ENCODE measurements at places on chromosomes 4 and X.
A peak's percentile ranks its signal among the peaks of the same experiment; 100 is the strongest.

DNA sequence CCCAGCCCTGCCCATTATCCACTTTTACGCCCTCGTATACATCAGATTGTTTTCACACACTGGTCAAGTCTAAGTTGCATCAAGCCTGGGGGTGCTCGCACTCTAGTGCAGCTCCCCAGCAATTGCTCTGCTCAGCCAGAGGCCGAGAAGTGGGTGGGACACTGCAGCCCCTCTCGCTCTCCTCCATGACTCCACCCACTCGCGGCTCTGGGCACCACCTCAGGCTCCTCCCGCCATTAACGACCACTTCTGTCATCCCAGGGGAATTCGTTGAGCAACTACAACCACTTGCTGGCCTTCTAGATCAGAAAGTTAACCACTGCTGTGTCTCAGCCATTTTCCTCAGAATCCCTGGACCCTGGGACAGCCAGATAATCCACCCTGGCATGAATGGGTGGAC lies 53.6 kb downstream of the ETNPPL start:
- DNase-seq, result no peak

- no peak for DNase-seq
Measured at GRCh38 chr4:39023059-39023458, 9.2 kb downstream of the TMEM156 start.

DNA sequence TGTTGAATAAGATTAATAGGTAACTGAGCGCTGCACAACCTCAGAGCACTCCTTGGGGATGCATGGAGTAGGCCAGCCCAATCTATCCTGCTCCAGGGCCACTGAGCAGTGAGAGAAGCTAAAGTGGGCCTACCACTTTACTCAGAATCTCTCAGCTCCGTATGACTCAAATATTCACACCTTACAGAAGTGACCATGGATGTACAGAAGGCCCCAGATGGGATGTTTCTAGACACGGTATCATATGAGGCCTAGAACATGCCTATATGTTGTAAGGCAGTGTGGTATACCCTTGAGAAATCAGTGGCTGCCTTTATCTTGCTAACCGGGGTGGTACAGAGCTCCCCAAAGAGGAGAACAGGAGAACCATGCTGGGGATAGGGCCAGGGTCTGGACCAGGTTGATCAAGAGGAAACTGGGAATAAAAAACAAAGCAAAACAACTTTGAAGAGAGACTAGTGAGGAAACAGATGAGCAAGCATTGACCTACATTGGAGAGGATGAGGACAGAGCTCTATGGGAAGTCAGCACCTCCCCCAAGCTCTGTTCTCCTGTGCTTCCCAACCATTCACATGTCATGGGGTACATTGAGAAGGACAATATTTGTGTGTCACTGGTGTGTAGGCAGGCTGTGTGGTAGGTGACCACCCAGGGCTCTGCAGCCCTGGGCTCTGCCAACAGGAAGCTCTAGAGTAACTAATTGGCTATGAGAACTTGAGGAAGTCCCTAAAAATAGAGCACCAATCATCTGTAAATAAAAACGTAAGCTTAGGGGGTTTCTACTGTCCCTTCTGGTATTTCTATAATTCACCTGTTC lies 31.4 kb downstream of the HOPX start:
- DNase-seq, result no peak

DNA sequence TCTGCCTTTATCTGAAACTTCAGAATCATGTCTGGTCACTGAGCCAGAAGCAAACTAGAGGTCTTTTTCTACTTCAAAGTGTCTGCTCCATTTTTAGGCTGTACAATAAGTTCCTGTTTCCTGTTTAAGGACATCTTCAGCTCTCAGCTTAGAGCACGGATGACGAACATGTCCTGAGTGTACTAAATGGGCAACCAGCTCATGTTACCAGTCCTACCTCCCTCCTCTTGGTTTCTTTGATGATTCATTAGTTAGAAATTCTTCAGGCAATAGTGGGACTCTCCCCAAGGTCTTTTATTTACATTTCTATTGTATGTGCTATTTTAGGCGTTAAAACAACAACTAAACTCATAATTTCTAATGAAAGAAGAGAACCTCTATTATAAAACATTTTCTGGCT lies 58.0 kb downstream of the ENPEP start:
- DNase-seq, result no peak

- DNase-seq, result no peak
Measured at GRCh38 chrX:37047776-37048175, 39.6 kb downstream of the FAM47C start.

- DNase-seq, result no peak
Measured at GRCh38 chrX:66071126-66071525, 31.2 kb upstream of the VSIG4 start.

GRCh38 chrX:370963-371745 lies 15.6 kb downstream of the PPP2R3B start:
- DNase-seq, result no peak

GRCh38 chr4:173807347-173807746 lies 277.3 kb upstream of the HAND2 start:
- no peak for DNase-seq

DNA sequence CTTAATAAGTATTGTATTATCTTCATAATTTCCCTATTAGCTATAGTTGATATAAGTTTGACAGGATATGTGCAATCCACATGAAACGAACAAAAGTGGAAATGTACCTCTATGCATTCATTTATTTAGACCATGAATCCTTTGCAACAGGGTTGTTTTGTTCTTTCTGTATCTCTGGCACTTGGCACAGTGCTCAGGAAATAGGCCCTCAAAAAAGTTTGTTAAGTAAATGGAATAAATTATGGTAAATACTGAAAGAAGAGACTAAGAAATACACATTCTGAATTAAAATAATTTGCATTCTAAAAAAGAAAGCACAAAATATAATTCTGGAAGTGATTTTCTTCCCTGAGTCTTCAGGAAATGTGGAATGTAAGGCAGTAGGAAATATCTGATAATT lies 39.3 kb downstream of the TAPT1 start:
- DNase-seq, result no peak

GRCh38 chr4:107888237-107888636 lies 43.1 kb upstream of the CYP2U1 start:
- no peak for DNase-seq

DNA sequence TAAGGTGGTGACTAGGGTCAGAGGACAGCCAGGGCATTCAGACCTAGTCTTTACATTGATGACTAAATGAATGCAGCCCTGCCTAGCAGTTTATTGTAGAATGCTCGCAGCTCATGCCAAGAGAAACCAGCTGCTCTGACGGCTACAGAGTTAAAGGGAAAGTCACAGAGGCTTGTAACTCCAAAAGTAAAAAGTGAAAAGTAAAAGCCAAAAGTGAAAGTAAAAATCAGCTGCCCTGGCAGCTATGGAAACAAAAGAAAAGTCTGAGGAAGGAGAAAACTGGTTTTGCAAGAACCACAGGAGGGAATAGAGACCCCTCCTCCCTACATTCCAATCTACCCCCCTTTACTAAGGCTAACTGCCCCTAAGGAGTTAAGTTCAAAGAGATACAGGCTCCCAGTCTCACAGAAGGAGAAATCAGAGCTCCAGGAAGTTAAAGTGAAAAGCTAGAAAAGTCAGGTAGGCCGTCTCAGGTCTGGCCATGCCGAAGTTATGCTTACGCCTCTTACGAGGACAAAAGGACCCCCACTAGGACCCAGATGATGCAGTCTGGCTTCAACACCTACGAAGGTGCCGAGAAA lies 6.0 kb downstream of the GAGE10 start:
- DNase-seq, result no peak

DNA sequence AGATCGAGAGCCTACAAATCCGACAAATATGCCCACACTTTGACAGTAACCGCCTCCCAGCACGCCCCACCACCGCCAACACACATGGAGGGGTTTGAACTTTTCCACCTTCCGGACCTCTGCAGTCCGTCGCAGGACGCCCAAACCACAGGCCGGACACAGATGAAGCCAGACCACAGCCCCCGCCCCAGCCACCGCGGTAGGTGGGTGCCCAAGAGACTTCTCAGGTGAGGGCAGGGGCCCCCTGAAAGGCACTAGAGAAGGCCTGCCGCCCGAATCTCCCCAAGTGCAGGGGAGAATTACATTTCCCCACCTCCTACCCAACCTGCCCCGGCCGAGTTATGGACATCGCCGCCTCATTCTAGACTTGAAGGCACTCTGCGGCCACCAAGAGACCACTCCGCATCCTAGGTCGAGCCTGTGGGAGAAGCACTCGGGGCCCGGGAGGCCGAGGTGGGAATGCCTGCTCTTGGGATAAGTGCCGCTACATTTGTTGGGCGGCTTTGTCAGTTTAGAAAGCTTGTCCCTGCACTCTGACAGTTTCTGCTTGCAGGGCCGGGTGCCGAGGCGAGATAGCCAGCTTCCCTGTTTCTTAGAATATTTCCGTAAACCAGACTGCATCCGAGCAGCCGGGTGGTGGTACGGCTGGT lies 21.5 kb downstream of the HAND2 start:
- no peak for DNase-seq

DNA sequence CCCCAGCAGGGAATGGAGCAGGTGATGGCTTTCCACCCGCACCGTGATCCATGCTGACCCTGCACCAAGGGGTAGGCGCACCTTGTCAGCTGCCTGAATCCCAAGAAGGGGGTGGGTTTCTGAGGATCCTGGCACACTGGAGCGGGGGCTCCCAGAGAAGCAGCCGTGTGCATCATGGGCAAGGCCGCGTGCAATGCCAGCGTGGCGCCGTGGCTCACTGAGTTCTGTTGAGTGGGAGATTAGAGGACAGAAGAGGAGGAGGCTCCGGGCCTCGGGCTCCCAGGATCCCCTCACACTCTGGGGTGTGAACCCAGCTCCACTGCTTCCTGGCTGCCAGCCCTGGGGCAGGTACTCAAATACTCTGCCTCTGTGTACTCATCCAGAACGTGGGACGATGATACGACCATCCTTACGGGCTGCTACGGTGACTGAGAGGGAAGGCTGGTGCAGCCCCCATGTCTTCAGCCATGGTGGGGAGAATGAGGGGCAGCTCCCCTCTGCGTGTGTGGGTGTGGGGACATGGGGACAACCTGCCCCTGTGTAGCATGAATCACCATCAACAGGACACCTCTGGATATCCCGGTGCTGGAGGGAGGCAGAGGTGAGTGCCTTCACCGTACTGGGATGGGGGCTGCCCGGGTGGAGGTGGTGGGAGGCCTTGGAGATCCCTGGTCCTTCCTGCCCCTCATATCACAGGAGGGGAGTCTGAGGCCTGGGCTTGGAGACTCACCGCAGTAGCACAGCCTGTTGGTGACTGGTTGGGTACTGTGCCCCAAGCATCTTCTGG lies 52.6 kb downstream of the CPZ start:
- no peak for DNase-seq

- DNase-seq, result no peak
Measured at GRCh38 chr4:71294301-71294700, 44.5 kb upstream of the SLC4A4 start.

DNA sequence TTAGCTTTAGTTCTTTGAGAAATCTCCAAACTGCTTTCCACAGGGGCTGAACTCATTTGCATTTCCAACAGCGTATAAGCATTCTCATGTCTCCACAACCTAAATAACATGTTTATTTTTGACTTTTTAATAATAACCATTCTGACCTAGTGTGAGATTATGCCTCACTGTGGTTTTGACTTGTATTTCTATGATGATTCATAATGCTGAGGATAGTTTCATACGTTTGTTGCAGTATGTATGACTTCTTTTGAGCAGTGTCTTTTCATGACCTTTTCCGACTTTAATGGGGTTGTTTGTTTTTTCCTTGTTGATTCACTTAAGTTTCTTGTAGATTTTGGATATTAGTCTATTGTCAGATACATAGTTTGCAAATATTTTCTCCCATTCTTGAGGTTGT lies 1833.0 kb upstream of the PCDH10 start:
- no peak for DNase-seq

- no peak for DNase-seq
Measured at GRCh38 chr4:132387060-132387459, 762.0 kb upstream of the PCDH10 start.

DNA sequence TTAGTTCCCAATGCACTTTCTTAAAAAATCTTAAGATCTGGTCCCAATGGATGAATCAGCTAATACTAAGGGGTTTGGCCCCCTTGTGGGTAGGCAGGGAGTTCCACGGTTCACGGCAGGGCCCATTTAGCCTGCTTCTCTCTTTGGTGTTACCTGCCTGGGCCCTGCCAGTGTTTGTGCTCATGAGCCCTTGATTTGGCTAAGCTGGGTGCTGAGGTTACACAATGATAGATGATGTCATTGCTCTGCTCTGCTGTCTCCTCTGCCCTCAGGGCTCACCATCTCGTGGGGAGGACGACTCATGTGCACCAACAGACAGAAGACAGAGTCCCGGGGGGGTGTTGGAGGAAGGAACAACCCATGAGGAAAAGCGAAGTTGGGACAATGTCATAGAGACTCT lies 24.4 kb downstream of the RTL5 start:
- DNase-seq, result no peak

DNA sequence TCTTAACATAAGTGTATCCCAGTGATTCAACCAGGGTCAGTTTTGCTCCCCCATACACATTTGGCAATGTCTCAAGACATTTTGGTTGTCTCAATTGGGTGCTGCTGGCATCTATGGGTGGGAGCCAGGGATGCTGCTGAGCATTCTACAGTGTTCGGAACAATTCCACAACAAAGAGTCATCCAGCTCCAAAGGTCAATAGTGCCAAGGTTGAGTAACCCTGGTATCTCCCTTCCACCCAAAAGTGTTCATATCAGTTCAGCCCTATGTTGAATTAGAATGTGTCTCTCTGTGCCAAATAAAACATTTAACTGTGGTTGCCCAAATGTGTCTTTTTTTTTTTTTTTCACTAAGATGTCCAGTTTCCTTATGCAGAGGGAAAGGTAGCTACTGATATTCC lies 129.4 kb upstream of the RAI2 start:
- no peak for DNase-seq

DNA sequence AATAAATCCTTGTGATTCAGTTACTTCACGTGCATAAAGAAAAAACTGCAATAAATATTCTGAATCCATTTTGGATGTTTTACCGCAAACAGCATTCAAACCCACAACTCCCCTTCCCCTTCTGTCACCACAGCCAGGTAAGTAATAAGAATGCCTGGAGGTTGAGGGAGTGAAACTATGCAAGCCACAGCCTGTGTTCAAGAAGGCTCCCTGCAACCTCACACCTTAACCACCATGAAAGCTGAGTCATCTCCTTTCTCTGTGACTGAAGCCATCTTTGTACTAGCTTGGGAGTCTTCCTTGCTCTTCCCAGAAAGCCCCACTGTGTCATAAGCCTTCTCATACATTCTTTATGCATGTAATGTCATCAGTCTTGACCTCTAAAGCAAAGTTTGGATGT lies 297.0 kb upstream of the PUDP start:
- no peak for DNase-seq

DNA sequence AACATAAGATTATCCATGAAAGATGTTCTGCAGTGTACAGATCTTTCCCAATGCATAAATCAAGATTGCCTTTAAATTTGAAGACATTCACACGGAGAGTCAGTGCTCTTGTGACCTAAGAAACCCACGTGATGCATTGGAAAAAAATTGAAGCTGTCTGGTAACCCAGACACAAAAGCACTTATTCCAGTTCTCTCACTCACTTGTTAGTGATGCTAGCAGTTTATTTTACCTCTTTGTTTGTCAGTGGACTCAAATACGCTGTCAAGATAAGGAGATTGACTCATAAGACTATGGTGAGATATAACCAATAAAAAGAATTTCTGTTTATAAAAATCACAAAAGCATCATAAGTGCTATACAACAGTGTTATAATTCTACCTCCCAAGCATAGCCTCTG lies 245.8 kb upstream of the SMIM31 start:
- no peak for DNase-seq

- DNase-seq, result no peak
Measured at GRCh38 chrX:40068048-40068447, 29.7 kb downstream of the BCOR start.

GRCh38 chrX:145843146-145843904 lies 25.7 kb downstream of the SLITRK2 start:
- no peak for DNase-seq

GRCh38 chr4:88382621-88383020 lies 4.0 kb downstream of the HERC6 start:
- DNase-seq, result peak; percentile 60

GRCh38 chr4:76270244-76271175 lies 19.0 kb downstream of the FAM47E start:
- DNase-seq, result no peak
